ENCODE measurements at places on chromosomes 2 and 18.

GRCh38 chr2:157625296-157625695, 3.4 kb downstream of the ACVR1C start:
- DNase-seq, result no peak

GRCh38 chr2:219713110-219713509, 85.7 kb downstream of the SLC4A3 start:
- DNase-seq, result no peak

GRCh38 chr2:237156857-237157779, 71.4 kb downstream of the COPS8 start:
- no peak for DNase-seq

DNA sequence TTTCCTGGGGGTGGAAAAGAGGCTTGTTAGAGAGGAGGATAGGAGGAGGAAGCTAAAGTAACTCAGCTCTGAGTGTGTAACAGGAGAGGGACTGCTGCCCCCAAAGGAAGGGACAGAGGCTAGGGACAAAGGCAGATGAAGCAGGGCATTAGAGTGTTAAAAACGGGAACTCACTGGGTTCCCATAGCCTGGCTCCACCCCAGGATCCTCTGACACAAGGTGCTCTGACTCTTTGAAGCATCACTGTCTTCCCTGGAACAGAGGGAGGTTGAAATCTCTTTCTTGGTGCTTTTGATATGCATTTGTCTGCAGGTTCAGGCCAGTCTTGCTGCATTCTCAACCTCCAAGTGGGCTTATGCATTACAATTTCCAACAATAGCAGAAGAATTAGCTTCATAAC, 22.9 kb downstream of the IL36A start:
- no peak for DNase-seq

GRCh38 chr2:151973013-151973900, 125.6 kb downstream of the CACNB4 start:
- no peak for DNase-seq

- DNase-seq, result no peak
Measured at GRCh38 chr18:63040788-63041410, 278.7 kb downstream of the BCL2 start.

DNA sequence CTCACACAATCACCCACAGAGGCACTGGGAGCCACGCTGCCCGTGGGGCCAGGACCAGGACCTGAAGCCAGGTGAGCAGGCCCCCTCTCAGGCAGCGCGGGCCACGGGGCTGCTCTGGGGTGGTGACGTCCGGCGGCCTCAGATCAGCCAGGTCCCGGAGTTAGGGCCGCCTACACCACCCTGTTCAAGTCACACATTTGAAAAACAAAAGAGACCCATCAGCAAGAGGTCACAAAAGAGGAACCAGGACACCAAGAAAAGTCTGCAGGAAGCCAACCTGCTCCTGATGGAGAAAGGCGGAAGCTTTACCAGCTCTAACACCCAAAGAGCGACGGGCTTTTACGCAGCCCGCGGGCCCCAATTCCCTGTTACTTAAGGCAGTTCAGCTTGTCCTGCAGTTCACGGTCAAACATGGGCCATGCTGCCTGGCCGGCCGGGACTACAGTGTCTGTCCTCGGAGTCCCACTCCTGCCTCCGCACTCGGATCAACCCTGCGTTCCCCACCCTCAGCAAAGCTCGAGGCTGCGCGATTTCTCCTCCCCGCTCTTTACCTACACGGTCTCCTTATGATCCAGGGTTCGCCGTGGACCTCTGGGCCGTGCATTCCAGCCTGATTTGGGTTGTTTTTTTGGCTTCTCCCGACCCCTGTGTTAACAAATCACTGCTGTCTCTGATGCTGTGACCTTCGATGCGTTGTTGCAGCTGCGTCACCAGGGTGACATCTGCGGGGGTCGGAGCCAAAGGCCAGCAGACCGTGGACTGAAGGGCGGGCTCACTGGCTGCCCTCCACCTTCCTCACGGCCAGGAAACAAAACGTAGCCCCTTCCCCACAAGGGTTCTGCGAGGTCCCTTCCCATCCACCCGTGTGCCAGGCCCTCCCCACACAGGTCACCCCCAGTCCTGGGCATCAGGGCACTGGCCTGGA, 31.0 kb downstream of the SNORC start:
- no peak for DNase-seq

DNA sequence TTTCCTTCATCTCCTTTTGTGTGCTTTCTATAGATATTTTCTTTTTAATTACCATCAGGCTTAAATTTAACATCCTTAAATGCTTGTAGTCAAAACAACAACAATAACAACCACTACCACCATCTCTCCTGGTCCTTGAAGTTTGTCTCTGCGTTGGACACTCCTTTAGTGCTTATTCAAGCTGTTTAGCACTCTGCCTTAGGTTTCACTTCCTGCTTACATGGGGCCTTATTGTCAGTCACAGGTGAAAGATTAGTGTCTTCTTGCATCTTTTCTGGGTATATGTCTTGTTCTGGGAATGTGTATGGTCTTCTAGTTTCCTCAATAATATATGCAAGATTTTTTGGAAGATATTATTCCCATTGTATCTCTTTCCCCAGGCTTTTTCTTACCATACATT, 240.1 kb upstream of the NXPH2 start:
- DNase-seq, result no peak

DNA sequence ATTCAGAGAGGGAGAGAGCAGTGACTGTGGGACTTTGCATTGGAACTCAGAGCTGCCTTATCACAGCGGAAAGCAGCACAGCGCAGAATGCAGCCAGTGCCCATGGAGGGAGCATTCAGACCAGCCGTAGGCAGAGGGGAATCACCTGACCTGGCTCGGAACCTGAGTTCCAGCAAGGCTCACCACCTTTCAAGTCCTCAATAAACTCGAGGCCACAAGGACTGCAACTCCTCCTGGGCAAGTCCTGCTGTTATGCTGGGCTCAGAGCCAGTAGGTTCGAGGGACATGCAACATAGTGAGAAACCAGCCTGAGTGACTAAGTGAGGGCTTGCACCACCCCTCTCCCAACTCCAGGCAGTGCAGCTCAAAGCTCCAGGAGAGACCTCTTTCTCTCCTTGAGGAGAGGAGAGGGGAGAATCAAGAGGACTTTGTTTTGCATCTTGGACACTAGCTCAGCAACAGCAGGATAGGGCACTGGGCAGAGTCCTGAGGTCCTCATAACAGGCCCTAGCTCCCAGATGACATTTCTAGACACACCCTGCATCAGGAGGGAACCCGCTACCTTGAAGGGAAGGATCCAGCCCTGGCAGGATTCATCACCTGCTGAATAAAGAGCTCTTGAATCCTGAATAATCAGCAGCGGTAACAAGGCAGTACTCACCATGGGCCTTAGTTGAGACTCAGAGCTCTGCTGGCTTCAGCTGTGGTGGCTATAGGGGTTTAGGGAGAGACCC, 136.8 kb upstream of the OTOS start:
- no peak for DNase-seq

DNA sequence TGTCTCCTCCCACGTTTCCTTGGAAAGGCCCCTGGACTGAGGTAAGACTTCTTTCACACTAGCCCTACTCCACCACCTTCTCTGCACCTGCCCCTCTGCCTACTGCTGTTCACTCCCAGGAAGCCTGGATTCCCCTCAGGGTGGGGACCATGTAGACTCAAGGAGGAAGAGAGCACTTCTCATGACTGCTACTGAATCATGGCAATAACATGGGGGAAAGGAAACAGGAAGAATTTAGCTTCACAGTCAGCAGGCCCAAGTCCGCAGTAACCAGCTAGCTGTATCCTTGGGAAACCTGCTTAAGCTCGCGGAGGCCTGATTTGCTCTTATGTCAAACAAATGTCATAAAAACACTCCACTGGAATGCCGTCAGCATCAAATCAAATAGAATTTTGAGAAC, 126.2 kb upstream of the CAPN13 start:
- no peak for DNase-seq

DNA sequence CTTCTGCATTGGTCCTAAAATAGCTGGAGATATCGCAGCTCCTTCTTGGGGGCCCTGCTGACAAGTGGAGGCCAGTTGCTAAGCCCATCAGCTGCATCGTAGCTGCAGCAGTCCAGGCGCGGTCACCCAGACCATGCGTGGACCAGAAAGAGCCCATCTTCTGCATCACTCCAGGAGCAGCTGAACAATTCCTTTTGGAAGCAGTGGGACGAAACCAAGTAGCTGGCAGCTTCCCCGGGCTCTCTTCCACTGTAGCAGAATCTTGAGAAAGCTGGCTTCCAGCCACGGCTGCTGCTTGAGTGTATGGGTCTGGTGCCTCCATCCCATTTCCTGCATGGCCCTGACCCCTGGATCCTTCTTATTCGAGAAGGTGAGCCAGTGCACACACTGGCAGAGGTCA, 22.2 kb upstream of the CAB39 start:
- DNase-seq, result no peak

- DNase-seq, result no peak
Measured at GRCh38 chr2:71941726-71942525, 205.7 kb downstream of the CYP26B1 start.

DNA sequence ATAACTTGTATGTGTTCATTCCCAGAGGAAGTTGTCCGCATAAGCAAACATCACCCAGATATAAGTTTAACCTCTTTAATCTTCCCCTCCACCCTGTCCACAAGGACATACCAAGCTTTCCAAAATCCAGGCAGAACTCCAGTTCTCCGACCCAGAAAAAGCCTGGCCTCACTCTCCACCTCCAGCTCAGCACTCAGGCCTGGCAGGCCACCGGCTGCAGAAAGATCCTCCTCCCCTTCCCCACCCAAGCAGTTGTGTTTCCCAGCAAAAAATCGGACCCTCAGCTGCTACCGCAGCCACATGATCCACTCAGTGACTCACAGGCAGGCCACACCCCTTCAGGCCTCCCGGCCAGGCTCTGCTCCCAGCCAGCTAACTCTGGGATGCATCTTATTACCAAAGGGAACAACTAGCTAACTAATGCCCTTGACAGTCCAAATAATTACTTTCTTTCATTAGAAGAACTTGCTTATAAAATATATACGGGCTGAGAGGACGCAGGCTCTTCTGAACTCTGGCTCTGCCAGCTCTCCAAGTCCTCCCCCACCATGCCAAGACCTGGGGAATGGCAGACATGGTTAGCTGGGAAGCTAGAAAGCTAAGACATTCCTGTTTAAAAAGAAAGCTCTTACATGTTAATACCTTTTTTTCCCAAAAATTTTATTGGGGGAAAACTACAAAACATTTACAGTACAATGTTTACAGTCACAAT, 4.5 kb downstream of the ZFP36L2 start:
- DNase-seq, result peak; percentile 67

GRCh38 chr2:182504903-182505302, 78.1 kb upstream of the PDE1A start:
- no peak for DNase-seq
